ENCODE measurements at places on chromosomes 5 and 9.

GRCh38 chr5:147101659-147102369, 133.0 kb upstream of the STK32A start:
- DNase-seq: no peak

- no peak for DNase-seq
Observed at GRCh38 chr9:111876179-111876578, 20.4 kb upstream of the UGCG start.

- DNase-seq: no peak
Observed at GRCh38 chr5:150159741-150160179, 4.1 kb upstream of the PDGFRB start.

DNA sequence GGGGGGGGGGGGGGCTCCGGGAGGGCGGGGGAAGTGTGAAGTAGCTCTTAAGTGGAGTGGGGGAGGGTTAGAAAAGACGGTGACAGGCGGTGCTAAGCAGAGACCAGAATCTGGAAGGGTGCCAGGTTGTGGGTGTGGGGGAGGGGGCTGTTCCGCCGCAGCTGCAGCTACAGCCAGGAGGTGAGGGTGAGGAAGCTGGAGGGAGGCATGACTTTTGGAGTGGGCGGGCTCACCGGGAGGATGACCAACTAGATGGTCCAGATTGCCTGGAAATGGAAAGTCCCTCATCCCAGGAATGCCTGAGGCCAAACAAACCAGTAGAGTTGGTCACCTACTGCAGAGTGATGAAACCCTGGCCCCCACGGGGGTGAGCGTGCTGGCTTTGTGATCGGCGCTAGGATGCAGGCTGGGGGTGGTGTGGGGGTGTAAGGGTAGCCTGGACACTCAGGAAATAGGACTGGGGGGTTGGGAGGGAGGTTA, 158.1 kb upstream of the SHB start:
- peak; percentile 33 for DNase-seq

DNA sequence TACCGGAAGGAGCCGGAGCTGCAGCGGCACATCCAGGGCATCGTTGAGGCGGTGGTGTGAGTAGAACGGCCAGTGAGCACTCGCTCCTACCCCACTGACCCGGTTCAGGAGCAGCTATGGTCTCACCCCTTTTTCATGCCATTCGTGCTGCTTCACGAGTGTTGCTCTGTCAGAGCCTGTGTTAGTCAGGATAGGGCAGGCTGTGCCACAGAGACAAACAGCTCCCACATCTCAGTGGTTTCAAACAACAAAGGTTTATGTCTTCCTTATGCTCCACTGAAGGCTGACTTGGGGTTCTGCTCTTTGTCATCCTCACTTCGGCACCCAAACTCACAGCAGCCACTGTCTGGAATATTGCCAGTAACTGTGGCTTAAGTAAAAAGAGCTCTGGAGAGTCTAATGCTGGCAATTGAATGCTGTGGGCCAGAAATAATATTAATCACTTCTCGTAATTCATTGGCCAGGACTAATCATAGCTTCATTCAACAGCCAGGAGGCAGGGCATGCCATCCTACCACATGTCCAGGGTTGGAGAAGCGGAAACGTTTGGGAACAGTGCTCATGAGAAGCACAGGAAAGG, 28.4 kb downstream of the ARHGEF37 start:
- DNase-seq: no peak

DNA sequence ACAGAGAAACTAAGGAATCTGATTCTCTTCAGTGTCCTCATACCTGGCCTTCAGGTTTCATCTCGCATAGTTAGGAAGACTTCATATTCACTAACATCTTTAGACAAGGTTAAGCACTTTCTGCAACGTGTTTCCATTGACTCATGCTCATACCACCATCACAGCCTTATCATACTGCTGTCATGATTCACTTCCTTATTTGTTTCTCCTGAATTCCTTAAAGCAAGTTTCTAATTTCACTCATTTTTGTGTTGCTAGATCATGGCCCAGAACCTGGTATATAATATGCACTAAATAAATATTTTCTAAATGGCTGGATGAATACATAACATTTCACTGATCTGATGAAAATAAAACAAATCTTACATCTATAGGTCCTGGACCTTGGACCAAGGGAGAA, 472.9 kb downstream of the PRELID2 start:
- DNase-seq: no peak

DNA sequence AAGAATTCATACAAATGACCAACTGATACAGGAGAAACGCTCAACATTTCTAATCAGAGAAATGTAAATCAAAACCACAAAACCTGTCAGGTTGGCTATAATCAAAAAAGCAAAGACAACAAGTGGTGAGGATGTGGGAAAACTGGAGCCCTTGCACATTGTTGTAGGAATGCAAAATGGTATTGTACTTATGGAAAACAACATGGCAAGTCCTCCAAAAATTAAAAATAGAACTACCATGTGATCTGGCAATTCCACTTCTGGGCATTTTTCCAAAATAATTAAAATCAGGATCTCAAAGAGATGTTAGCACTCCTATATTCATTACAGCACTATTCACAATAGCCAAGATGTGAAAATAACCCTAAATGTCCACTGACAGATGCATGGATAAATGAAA, 76.1 kb downstream of the FNIP1 start:
- no peak for DNase-seq

DNA sequence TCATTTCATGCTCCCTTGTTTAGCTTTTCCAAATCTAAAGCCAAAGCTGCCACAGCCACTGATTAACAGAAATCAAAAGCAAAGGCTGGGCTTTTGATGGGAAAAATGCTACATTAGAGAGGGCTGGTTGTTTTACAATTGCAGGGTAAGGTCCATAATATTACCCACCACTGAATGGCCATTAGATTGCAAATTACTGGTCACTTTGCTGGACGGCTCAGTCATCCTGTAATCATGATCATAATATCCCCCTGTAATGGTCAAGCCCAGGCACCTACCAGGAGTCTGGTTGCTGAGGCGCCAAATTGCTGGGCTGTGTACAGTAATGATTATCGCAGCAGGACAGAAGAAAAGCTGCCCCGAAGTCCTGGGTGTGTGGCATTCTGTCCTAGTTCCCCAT, 286.5 kb downstream of the ZSWIM6 start:
- no peak for DNase-seq

DNA sequence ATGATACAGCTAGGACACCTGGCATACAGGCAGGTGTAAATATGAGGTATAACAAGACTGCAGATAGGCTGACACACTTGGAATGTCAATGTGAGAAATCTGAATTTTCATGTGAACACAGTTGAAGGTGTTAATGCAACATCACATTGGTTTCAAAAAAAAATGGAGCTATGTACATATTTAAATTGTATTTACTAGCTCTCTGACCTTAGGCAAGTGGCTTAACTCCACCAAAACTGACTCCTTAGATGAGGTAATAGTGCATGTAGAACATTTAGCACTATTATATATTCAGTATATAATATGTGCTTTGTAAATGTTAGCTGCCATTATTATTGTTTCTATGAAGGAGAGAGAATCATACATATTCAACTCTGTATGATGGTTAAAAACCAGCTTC, 48.0 kb downstream of the HTR4 start:
- no peak for DNase-seq

DNA sequence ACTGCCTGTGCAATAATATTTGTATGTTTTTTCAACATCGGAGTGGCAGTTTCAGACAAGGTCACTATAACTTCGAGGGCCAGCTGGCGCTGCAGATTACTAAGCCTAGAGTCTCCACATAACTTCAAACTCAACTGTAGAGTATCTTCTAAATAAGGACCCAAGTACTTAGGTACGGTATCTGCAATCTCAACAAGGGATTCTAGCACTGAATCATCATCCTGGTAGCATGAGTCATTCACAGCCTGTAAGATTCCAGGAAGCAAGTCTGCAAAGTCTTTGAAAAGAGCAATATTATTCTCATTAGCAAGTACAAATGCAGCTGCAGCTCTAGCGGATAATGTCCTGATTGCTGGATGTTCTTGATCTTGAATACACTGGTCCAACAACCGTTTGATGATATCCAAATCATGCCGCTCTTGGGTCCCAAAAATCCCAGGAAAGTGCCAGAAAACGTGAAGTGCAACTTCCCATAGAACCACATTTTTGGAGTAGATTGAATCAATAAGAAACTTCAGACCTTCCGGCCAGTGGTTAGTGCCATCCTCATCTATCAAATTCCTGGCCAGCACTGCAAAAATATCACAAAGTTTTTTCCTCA, 654 bp downstream of the RANBP6 start:
- no peak for DNase-seq

- DNase-seq: no peak
Observed at GRCh38 chr5:130710596-130710995, 454.5 kb downstream of the HINT1 start.

GRCh38 chr9:134858051-134858841, 22.4 kb upstream of the FCN2 start:
- DNase-seq: no peak

DNA sequence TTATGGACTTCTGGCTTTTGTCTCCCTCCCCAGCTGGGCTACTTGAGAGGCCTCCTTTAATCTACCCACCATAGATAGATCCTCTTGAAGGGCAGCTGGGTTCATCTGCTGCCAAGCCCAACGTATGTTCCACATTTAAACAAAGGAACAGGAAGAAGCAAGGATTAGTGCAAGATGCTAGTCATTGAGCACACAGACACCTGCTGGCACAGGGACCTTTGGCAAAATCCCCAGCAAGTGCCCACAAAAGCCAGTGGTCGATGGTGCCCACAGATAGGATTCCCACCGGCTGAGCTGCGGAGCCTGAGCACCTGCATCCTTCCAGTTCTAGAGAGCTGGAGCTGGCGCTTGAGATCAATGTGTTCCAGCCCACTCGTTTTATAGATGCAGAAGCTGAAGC, 57.7 kb upstream of the SHB start:
- DNase-seq: no peak

GRCh38 chr9:117466111-117466510, 51.3 kb upstream of the ASTN2 start:
- no peak for DNase-seq

- DNase-seq: no peak
Observed at GRCh38 chr5:53084546-53085255, 24.9 kb downstream of the MOCS2 start.

GRCh38 chr5:166671811-166672210, 1619.6 kb upstream of the WWC1 start:
- DNase-seq: no peak

DNA sequence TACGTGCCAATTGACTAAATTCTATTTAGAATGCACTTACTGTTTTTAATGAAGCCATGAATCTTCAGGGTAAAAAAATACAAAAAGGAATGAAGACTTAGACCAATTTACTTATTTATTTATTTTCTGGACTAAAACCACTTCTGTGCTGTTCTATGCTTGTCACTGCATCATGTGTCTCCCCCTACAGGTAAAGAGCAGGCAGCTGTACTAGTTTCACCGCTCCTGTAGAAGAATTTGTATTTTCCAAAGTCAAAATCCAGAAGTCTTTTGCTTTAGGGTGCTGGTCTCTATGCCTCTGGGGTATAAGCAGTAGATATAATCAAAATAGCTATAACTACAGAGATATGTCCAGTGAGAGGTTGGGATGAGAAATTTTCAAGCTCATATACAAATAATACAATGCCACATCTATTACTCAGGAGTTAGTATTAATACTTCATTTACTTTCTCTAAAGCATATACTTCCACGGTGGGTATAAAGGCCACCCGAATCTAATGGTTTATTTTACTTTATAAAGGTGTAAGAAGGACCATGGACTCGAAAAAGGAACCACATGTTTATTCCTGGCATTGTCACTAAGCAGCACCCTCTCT, 591.5 kb downstream of the RAB3C start:
- DNase-seq: no peak

GRCh38 chr9:123372766-123373446, 16.9 kb downstream of the CRB2 start:
- no peak for DNase-seq

DNA sequence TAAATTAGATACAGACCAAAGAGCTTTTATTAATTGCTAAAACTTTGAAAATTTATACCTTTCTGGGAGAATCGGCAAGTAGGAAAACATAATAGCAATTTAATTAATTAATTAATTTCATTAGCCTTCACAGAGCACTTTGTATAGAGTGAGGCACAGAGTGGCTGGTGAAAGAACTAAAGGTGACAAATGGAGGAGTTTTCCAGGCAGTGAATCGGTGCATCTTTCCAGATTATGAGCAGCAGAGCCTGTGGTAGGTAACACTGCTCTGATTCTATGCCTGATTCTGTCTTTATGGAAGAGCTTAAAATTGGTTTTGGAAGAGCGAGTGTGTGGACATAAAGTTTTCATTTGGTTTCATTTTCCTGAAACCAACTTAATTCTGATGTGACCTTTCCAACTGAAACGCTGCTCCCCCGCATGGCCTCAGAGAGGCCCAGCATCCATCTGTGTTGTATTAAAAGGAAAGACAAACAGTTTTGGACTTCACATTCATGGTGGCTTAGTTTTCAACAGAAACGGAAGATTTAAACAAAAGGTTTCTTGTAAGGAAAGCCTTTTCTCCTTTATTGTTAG, 188.9 kb upstream of the RPS23 start:
- no peak for DNase-seq

DNA sequence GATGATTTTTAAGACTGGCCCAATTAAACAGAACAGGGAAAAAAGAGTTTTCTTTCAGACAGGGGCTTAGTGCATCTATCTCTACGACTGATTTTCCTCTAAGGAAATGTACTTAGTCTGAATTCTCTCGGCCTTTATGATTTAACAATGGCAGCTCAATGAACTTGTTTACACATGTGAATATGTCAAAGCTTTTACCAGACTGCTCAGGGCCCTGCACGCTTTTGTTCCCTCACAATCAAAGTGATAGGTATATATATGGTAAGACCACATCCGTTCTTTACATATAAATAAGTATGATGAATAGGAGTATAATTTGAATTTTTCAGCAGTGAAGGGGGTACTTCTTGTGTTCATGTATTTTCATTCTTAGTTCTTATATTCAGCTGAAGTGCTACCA, 27.6 kb downstream of the LEAP2 start:
- no peak for DNase-seq

- DNase-seq: no peak
Observed at GRCh38 chr5:17190242-17190778, 27.1 kb upstream of the BASP1 start.

DNA sequence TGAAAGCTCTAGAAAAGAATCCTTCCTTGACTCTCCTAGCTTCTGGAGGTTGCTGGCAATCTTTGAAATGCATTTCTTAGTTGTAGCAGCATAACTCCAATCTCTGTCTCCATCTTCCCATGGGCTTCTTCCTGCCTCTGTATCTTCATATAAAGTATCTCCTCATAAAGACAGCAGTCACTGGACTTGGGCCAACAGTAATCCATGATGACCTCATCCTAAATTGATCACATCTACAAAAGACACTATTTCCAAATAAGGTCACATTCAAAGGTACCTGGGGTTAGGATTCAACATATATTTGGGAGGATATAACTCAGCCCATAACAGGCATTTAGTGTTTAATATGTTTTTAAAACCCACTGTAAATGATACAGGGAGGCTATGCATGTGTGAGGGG, 123.3 kb downstream of the MLLT3 start:
- no peak for DNase-seq

Measured in activated CD8-positive, alpha-beta memory T cell treated with anti-CD3 and anti-CD28 coated beads for 1 hour (primary cell).